ENCODE measurements at places on chromosomes 11 and 22. TPM values are rescaled to one million over a fixed set of nuclear protein-coding genes. Genes with fewer than 3 reads are reported as not detected.

The IGF2 gene
- 86.6 TPM for total RNA-seq

DNA sequence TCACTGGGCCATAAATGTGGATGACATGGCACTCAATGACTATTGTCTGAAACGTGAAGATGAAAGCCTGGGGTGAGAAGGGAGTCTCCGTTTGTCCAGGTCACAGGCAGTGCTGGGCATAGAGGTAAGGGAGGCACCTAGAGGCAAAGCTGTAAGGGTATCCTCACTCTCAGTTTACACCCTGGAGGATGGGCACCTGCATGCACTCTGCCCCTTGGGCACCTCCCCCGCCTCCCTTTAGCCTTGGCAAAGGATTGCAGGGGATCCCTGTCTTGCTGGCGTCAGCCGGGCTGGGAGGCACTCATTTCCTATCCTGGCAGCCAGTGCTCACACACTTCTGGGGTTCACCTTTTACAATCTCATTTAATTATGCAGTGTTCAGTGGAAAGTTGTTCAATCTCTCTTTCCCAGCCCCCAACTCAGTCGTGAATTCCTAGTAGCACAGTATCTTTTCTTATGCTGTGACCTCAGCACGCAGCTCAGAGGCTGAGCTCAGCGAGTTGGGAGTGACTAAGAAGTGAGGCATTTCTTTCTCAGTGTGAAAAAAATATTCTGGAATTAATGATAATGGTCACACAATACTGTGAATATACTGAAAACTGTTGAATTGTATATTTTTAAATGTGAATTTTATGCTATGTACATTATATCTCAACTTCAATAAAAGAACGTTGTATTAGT lies 866.6 kb downstream of the BRD1 start:
- peak; percentile 13 for DNase-seq

DNA sequence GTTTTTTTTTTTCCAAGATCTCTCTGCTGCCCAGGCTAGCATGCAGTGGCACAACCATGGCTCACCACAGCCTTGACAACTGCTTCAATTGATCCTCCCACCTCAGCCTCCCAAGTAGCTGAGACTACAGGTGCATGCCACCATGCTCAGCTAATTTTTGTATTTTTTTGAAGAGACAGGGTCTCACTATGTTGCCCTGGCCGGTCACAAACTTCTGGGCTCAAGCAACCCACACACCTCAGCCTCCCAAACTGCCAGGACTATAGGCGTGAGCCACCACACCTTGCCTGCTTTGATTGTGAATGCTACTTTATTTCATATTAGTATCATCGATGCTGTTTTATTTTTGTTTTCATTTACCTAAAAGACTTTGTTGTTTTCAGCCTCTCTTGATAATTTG lies 81.5 kb upstream of the GNAZ start:
- DNase-seq: no peak

- peak; percentile 53 for DNase-seq
Observed at GRCh38 chr11:12674936-12675696, 895 bp downstream of the TEAD1 start.

DNA sequence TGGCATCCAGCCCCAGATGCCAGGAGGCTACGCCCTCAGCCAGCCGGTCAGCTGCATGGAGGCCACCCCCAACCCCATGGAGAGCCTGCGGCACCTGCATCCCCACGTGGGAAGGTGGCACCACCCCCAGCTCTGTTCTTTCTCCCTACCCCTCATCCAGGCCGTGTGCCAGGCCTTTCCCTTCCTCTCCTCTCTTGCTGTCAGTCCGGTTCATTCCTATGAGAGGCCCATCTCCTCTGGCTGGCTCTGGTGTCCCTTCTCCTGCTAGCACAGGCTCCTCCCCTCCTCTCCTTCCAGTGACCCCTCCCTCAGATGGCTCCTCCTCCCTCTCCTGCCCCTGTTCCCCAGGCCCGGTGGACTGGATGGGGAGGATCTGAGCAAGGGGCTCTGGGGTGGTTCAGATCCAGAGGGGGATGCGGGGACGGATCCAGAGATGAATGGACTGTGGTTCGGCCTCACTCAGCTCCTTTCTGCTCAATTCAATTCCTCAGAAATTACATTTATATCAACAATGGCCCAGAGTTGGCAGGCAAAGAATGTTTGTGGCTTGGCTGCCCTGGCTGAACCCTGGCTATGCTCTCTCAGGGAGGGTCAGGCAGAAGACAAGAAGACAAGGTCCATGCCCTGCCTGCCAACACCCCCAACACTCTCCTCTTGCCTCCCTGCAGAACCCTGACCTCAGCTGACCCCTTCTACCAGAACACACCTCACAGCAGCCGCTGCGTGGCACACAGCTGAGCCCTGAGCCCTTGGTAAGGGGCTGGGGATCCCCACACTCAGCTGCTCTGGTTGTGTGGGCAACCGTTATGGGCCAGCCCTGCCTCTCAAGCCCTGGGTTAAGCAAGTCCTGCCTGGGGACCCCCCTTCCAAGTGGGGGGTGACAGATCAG lies 18.5 kb upstream of the LRRC10B start:
- DNase-seq: peak; percentile 68

DNA sequence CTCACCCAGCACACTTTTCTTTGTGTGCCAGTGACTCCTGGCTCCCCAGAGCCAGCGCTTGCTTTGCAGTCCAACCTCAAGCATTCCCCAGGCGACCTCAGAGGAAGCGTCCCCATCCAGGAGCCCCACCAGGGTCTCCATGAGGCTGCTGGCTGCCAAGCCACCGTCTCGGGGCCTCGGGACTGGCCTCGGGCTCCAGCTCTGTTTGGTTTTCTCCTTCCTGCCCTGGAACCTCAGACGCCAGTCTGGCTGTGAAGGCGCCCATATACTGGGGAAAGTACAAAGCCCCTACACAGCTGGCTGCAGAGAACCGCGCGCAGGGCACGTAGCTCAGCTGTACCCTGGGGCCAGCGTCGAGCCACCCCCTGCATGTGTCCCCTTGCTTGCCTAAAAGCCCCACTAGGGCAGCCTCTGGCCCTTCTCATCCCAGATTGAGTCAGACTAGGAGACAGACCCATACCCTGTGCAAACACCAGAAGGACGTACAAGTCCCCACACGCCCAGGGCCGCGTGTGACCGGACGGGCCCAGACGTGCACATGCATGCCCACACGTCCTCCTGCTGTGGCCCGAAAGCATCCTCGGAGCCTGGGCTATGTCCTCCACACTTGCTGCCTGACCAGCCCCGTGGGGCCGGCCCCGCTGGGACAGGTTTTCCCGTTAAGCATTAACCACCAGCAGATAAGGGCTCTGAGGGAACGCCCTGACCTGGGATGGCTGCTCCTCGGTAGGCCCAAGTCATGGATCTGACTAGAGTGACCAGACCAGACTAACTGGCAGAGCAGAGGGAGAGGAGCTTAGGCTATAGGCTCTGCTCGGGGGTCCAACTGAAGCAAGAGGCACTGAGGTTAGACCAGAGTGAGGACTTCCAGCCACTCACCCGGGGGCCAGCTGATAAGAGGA lies 4.2 kb upstream of the SYT8 start:
- DNase-seq: peak; percentile 80

The OR8U1 gene
- total RNA-seq: not detected
